ENCODE measurements at places on chromosomes 1 and 21.

GRCh38 chr1:31576201-31576669 is at the start of gene TINAGL1:
Gene TINAGL1 (plus strand): TSS chr1:31576515. CDS start chr1:31577149, 634 bp downstream.
- no peak for DNase-seq

GRCh38 chr1:186578325-186579016 is 101.8 kb downstream of the PTGS2 start:
- DNase-seq: no peak

GRCh38 chr1:72438270-72438669 is 155.9 kb upstream of the NEGR1 start:
- DNase-seq: no peak

GRCh38 chr1:4072481-4073153 is 172.5 kb upstream of the C1orf174 start:
- DNase-seq: no peak

DNA sequence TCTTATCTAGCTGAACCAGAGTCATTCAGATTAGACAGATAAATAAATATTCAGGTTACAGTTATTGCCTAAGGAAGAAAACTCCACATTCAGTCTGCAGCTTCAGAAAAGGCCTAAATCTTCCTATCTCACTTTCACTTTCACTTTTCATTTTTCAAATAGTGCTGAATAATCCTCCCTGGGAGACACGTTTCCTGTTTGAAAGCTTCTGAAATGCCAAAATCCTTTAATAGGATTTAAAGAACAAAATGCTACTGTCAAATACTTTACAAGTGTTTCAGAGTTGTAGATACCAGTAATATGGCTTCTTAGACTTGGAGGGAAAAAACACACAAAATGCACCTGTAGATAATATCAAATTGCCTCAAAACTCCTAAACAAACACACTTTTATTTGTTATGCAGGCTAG is 3.9 kb downstream of the PSMB2 start:
- no peak for DNase-seq

- DNase-seq: no peak
These were observed 55.9 kb upstream of the ARHGEF16 start for GRCh38 chr1:3398396-3399140.

DNA sequence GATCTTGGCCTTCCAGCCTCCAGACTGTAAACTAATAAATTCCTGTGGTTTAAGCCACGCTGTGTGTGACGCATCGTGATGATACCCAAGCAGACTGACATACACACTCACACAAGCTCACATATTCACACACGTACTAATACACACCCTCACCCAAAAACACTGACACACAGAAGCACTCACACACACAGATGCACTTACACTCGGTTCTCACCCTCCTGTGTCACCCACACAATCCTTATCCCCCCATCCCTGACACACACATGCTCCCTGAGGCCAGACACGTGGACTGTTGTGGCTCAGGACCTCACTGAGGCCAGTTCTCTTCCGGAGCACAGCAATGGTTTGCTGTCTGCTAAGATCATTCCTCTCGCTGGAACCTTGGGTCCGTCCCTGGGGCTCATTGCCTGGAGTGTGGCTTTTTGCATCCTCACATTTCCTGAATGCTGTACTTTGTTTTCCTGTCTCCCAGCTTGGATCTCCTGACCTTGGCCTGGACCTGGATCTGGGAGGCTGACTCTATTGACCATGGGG is 76.9 kb upstream of the LYST start:
- no peak for DNase-seq

DNA sequence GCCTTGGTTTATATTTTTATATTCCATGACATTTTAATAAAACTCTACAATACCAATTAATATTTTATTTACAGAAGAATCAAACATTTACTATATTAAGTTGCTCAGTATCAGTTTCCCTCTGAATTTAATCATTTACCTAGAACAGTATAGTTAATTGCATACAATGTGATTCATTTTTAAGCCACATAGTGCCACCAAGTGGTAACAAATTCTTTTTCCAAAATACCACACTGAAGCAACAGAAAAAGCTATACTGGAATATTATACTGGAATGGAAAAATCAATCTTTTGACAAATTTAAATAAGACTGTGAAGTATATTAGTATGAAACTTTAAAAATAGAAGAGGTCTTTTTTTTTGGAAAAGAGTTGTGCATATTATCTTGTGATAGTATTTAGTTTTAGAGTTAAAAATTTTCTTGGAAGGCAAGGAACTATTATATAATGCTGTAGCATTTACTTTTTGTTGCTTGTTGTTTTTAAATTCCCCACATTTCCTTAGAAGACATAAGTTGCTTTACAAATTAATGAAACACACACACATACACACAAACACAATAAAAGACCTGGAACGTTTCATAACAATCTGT is 57.3 kb downstream of the ZNF644 start:
- peak; percentile 10 for DNase-seq

GRCh38 chr21:26918323-26919079 is 48.4 kb downstream of the ADAMTS5 start:
- no peak for DNase-seq

DNA sequence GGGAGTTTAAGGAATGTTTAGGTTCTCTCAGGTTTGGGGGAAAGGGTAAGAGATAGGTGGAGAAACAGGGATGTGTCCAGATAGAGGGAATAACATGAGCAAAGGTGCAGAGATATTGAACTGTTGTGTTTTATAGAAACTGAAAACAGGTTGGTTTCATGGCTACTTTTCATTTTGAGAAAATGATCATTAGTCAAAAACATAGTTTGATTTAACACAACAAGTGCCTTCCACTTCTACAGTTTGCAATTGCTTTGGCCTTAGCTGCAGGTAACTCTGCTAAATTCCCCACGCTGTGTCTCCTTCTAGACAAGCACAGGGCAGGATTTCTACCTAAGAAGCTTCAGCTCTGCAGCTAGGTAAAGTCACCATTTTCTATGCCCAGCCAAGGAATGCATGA is 124.9 kb downstream of the RGS2 start:
- no peak for DNase-seq

DNA sequence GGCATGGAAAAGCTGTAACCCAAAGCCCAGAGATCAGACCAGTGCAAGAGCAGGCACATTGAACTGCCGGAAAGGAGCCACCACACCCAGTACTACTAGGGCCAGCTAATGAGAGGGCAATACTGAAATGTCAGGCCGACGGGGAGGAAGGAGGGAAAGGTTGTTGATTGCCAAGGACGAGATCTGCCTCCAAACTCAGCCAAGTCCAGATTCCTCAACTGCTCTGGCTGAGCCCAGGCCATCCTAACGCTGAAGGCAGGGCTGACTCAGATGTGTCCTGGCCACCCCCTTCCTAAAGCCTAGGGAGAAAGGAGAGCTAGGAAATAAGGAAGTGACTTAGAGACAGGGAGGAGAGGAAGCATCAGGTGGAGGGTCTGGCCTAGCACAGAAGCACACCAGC is 42.1 kb upstream of the IPO9 start:
- DNase-seq: no peak

DNA sequence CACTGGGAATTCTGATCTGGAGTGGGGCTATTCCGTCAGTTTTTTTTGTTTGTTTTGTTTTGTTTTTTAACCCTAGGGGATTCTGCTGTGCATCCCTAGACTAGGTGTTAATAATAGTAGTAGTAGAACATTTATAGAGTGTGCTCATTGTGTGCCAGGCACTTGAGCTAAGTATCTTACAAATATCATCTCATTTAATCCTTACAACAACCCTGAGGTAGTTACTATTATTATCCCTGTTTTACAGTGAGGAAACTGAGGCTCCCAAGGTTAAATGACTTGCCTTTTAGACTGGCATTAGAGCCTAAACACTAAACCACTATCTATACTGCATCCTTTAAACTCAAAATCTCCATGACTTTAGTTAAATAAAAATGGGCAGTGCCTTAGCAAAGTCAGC is 22.1 kb downstream of the TOR3A start:
- DNase-seq: no peak

DNA sequence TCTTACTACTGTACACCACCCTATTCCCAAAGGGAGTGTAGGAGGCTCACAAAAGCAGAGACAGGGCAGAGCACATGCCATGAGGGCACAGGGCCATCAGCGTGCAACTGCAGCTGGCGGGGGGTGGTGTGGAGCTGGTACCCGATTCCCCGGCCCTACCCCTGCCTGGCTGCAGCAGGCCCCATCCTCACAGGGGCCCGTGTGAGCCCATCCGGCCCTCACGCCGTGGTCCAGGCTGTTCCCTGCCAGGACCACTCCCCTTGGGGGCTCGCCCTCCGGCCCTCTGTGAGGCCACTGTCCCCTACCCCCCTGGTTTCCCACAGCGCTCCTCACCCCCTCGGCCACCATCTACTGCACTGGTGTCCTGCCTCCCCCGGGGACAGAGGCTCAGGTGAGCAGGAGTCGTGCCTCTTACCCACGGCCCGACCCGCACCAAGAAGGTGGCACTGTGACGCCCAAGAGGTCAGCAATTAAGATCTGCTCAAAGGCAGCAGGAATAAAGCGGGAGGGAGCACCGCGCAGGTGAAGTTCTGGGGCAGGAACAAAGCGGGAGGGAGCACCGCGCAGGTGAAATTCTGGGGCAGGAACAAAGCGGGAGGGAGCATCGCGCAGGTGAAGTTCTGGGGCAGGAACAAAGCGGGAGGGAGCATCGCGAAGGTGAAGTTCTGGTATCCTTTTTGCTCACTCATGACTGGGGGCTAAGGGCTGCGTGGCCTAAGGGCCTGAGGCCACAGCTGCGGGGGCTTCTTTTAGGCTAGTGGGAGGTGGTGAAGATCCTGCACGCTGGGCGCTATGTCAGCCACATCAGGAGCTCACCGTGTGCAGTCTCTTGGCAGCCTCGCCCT is 3.9 kb downstream of the POFUT2 start:
- no peak for DNase-seq

DNA sequence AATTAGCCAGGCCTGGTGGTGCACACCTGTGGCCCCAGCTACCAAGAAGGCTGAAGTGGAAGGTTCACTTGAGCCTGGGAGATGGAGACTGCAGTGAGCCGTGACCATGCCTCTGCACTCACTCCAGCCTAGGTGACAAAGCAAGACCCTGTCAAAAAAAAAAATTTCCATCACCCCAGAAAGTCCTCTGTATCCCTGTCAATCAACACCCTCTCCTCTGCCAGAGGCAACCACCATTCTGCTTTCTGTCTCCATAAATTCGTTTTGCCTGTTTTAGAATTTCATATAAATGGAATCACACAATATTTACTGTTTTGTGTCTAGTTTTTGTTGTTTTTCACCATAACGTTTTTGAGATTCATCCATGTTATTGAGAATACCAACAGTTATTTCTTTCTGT is 141.6 kb upstream of the SLC45A1 start:
- DNase-seq: no peak

DNA sequence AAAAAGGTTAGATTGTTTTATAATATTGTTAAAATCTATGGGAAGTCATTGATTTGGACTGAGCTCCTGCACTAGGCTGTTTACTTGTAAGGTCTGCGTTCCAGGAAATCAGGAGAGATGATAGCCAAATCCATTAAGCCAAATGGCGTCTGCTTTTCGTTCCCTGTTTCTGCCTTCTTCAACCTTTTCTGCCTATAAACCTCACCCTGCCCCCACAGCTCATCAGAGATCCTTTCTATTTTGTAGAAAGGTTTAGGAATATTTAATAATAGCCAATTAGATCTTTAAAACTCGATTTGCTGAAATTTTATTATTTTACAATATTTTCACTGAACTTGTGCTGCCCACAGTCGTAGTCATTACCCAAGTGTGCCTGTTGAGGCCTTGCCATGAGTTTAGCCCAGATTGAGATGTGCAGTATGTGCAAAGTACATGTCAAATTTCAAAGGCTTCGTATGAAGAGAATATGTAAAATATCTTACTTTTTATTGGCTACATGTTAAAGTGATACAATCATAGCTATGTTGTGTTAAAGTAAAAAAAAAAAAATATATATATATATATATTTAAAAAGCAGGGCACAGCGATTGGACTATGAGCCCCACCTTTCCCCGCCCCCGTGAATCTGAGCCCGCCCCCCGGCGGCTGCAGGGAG is 444 bp upstream of the IARS2 start:
- no peak for DNase-seq

DNA sequence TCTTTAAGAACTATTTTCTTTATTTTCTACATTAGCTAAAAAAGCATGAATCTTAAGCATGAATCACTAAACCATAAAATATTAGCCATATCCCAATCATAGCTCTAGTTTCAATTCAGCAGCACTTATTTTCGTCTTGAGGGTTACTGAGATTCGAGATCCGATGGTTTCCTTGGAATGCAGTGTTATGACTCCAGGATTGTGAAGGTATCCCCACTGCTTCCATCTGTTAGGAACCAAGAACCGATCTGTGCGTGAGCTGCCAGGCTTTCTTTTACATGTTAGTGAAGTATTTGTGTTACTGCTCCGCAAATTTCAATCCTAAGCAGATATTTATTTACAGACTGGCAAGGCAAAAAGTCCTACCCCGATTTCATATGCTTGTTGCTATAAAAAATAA is 18.8 kb downstream of the TNFRSF9 start:
- no peak for DNase-seq
